Placental pericyte (primary cell): ENCODE measurements at places on chromosomes 3 and 15. TPM values are rescaled to one million over a fixed set of nuclear protein-coding genes. Genes with fewer than 3 reads are reported as not detected.

The GATM gene
- total RNA-seq: 0.29 and 0.88 TPM in 2 replicates

The P3H2 gene
- total RNA-seq: 14.4 and 28.6 TPM in 2 replicates

The CCR3 gene
- not detected in 2 replicates for total RNA-seq

The SLC38A3 gene
- not detected in 2 replicates for total RNA-seq

The KCNAB1 gene
- not detected in 2 replicates for total RNA-seq

The CLK3 gene
- total RNA-seq: 102 and 133 TPM in 2 replicates

The CD200R1 gene
- 0.14 TPM in 1 of 2 replicates, not detected in the other for total RNA-seq

The SCN11A gene
- under 0.01 TPM in 2 replicates for total RNA-seq

The MFAP1 gene
- 10.7 and 21.2 TPM in 2 replicates for total RNA-seq

The TNFSF10 gene
- total RNA-seq: 0.22 and 0.43 TPM in 2 replicates

The SLC25A26 gene
- total RNA-seq: 12.2 and 16.9 TPM in 2 replicates

The SPTBN5 gene
- total RNA-seq: 0.44 and 2.4 TPM in 2 replicates
